NCI-H1092 treated with DMSO at 0.1 percent for 48 hours (cell line): ENCODE measurements at places on chromosomes 5 and 9.

DNA sequence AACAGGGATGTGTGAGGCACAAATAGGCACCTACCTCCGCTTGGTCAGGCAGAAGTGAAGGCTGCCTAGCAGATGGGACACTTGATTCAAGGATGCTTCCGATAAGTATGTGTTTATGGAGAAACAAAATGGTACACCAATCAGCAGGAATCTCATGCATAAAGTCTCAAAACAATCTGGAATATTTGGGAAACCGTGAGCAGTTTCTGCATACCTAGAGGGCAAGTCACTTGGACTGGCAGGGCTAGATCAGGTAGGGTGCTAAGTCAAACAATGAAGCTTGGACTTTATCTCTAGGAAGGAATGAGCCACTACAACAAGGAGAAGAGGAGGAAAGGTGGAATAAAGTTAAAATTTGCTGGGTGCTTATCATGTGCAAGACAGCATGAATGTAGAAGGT lies 5.5 kb downstream of the EPB41L4A start:
- DNase-seq: no peak

DNA sequence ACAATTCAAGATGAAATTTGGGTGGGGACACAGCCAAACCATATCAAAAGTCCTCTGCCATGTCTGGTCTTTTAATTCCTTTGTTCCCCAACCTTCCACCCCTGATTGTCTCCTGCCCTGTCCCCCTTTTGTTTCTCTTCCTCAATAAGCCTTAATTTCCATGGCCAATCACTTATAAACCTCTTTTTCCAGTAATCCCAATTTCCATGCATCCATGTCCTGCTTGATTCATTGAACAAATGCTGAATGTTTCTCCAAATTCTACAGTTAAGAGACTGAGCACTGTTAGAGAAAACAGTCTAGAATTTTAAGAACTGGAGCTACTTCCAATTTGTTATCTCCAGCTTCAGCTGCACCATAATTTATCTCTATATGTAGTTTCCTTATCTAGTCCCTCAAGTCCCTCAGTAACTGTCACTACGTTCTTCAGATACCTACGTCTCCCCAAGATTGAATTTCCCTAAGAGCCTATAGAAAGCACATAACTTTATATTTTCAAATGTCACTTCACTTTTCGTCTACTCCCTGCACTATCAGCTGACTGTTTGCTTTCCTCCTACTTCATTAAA lies 34.2 kb downstream of the TARS1 start:
- DNase-seq: no peak

DNA sequence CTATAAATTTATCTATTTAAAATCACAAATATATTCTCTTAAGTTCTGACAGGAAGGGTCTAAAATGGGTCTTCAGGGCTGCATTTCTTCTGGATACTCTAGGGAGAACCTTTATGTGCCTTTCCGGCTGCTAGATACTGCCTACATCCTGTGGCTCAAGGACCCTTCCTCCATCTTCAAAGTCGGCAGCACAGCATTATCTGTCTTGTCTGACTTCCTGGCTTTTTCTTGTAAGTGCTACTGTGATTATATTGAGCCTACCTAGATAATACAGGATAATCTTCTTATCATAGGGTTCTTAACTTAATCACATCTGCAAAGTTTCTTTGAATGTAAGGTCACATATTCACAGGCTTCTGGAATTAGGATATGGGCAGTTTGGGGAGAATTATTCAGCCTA lies 943.8 kb upstream of the TYRP1 start:
- no peak for DNase-seq

GRCh38 chr5:111699976-111700375 lies 57.0 kb downstream of the NREP start:
- peak; percentile 79 for DNase-seq

GRCh38 chr5:98638111-98638510 lies 135.4 kb upstream of the RGMB start:
- DNase-seq: no peak

GRCh38 chr9:104028827-104029226 lies 65.3 kb upstream of the SMC2 start:
- no peak for DNase-seq

- DNase-seq: no peak
These were observed 4.3 kb downstream of the BRD3OS start for GRCh38 chr9:134029248-134030226.

GRCh38 chr9:85228111-85228855 lies 513.5 kb downstream of the AGTPBP1 start:
- no peak for DNase-seq

DNA sequence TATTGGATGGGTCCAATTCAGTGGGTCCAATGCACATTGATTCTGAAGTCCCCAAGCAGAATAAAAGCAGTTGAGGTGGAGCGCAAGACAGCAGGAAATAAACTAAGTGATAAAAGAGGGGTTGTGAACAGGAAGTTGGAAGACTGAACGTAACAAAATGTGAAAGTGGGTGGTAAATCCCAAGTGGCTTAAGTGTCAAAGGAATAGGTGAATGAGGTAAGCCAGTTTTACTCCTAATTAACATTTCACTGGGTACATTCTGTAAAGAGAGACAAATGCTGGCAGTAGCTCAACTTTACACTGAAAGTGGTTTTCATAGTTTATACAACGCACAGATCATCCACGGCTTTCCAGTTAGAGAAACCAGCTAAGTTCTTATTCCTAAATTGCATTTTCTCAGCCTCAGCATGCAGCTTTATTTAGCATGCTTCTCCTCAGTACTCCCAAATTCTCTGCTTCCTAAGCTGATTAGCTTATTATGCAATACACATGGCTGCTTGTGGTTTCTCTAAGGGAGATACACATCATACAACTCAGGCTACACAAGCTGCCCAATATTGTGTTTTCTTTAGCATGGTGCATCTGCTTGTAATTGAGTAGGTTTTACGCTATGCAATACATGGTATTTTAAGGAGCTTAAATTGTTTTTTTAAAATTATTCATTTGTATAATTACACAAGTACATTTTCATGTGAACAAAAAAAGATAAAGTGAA lies 34.2 kb upstream of the HSD17B4 start:
- no peak for DNase-seq

- DNase-seq: no peak
These were observed 8.6 kb downstream of the PCA3 start for GRCh38 chr9:76772686-76773445.

GRCh38 chr9:112348257-112349007 lies 15.0 kb upstream of the PTBP3 start:
- no peak for DNase-seq

GRCh38 chr5:133680830-133681565 lies 68.7 kb upstream of the FSTL4 start:
- no peak for DNase-seq

DNA sequence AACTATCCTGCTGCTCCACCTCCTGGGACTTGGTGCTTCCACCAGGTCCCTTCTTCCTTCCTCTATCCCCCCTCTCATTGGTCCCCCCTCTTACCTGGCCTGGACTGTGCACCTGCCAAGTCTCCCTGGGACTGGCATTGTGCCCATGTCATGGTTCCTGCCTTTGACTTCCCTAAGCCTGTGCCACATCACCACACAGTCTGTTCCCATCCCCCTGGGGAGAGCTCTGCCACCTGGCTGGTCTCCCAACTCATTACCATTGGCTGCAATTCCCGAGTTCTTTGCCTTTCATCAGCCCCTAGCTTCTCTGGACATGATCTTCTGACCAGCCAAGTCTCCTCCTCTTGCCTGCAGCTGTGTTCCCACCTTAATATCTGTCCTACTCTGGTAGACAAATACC lies 180.3 kb downstream of the SREK1 start:
- peak; percentile 57 for DNase-seq

- no peak for DNase-seq
These were observed 42.3 kb upstream of the SEMA6A start for GRCh38 chr5:116616876-116617275.

- DNase-seq: no peak
These were observed 36.3 kb downstream of the VCP start for GRCh38 chr9:35035851-35036701.

DNA sequence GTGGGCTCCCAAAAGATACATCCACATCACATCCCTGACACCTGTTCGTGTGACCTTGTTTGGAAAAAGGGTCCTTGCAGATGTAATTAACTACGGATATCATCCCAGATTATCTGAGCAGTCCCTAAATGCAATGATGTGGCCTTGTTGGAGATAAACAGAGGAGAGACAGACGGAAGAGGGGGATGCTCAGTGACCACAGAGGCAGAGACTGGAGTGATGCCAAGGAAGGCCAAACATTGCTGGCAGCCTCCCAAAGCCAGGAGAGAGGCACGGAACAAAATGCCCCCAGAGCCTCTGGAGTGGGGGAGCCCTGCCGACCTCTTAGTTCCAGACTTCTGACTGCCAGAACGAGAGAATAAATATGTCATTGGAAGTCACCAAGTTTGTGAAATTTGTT lies 15.0 kb upstream of the VAV2 start:
- peak; percentile 50 for DNase-seq

DNA sequence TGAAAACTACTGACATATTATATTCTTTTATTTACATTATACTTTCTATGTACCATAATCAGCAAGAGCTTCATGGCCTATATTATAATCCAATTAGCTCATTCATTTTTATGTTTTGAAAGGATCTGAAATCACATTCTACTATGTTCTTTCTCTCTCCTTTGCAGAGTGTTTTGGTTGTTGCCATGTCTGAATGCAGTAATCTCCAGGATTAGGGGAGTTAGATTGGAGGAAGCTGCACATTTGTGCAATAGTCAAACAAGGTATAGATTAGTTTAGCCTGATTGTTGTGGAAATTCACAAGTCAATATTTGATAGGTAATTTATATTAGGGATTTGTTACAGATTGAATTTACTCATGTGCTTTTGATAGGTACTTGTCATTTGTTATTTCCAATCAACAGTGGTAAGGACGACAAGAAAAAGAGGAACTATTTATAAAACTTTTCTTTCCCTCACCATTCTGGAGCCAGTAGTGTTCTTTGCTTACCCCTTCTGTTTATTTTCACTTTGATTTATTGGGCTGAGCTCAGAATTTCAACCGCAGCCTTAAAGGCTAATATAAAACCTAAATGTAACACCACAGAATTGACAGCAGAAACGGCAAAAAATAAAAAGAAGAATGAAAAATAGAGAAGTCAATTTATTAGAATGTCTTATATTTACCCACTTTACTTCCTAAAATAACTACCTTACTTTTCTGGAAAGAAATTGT lies 597.0 kb downstream of the CHSY3 start:
- no peak for DNase-seq

DNA sequence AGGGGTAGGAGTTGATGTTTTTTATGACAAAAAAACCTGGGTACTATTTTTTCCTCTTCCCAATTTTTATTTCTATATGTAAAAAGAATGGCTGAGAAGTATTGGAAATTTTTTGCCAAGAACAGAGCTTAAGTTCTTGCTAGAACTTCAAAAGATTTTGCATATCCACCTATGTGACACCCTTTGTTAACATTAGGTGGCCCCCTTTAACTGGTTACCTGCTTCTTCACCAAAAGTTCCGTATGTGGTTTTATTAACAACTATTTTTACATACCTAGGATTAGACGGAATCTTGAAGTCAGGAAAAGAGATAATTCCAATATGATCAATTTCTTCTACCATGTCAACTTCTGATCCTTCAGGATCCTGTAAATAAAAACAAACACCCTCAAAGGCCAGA lies 15.5 kb downstream of the C5 start:
- no peak for DNase-seq

DNA sequence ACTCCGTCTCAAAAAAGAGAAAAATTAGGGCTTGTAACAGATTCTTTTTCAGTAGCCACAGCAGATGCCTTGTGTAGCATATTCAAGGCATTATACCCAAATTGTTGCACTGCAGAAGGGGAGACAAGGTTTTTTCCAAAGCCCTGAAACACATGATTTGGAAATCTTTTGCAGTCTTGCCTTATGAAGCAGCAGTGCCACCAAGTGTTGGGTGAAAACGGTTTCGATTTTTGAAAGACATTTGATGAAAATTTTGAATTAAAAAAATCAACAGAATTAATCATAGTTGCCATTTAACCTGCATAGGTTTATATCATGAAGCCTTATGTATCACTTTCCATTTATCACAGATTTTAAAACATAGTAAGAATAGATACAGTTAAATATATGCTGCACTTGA lies 479.5 kb downstream of the TAF11L14 start:
- DNase-seq: peak; percentile 50

GRCh38 chr5:21919414-21920022 lies 933.6 kb downstream of the CDH12 start:
- peak; percentile 80 for DNase-seq

- no peak for DNase-seq
These were observed 9.5 kb downstream of the DENND4C start for GRCh38 chr9:19239955-19240354.

- no peak for DNase-seq
These were observed 677.3 kb upstream of the RGMB start for GRCh38 chr5:98096155-98096554.

- no peak for DNase-seq
These were observed 263.5 kb downstream of the CD180 start for GRCh38 chr5:66933066-66933465.

GRCh38 chr5:154265197-154265773 lies 74.8 kb downstream of the GALNT10 start:
- no peak for DNase-seq

DNA sequence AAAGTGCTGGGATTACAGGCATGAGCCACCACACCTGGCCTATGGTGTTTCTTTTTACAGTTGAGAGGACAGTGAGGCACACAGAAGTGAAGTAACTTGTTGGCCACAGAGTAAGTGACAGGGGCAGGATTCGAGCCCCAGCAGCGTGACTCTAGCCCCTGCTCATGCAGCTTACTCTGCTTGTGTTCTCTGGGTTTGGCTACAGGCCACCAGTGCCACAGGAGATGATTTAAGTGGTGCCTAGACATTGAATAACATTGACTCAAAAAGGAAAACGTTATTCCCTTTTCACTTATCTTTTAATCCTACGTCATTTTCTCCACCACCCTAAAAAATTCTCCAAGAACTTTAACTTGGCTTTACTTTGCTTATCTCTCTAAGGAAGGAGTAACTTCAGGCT lies 61.4 kb downstream of the SNX24 start:
- DNase-seq: no peak

- DNase-seq: no peak
These were observed 205.6 kb upstream of the ADAMTSL1 start for GRCh38 chr9:18268381-18268780.

DNA sequence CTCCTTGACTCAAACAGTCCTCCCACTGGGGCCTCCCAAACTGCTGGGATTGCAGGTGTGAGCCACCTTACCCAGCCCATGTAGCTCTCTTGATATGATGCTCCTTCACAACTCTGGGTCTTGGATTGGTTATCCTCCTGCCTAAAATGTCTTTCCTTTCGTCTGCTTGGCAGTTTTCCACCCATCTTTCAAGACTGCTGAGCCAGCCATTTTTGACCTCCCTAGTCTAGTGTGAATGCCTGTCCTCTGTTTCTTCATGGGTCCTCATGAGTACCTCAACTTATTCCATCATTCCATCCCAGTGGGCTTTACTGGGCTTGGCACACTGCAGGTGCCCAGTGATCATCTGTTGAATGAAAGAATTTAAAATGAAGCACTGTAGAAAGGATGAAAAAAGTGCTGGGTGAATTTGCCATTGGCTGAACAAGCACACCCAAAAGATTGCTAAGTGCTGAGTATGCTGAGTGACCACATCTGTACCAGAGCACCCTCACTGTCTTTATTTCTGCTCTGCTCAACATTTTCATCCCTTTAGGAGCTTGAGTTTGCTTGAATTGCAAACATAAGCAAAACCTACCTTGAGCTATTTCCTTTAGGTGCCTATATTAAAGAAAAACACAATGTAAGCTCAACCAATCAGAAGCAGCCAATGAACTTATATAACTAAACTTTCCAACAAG lies 84.8 kb upstream of the FAM169A start:
- no peak for DNase-seq

GRCh38 chr5:81213070-81213469 lies 20.1 kb upstream of the CKMT2 start:
- no peak for DNase-seq

GRCh38 chr9:134914501-134914834 lies 3.2 kb downstream of the FCN1 start:
- DNase-seq: no peak
